ENCODE measurements at places on chromosomes 6 and 20.
A peak's percentile ranks its signal among the peaks of the same experiment; 100 is the strongest.

GRCh38 chr6:130927305-130927704, 100.1 kb downstream of the SMLR1 start:
- DNase-seq: no peak

DNA sequence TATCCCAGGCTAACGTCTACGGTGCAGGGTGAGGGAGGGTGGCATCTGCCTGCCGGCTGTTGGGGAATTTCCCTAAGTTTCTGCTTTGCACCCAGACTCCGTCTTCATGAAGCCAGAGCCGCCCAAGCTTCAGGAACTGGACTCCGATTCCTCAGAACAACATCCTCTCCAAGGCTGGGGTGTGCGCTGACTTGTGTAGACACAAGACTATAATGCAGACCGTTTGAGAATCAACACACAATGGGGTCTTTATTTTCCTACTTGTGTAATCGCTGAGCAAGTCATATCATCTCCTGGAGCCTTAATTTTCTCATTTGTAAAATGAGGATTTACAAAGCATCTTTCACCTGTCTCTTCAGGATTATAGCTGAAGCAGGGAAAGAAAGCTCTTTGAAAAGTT, 160.5 kb upstream of the AGPAT4 start:
- DNase-seq: no peak

GRCh38 chr6:79307321-79308036, 73.0 kb upstream of the HMGN3 start:
- DNase-seq: no peak

DNA sequence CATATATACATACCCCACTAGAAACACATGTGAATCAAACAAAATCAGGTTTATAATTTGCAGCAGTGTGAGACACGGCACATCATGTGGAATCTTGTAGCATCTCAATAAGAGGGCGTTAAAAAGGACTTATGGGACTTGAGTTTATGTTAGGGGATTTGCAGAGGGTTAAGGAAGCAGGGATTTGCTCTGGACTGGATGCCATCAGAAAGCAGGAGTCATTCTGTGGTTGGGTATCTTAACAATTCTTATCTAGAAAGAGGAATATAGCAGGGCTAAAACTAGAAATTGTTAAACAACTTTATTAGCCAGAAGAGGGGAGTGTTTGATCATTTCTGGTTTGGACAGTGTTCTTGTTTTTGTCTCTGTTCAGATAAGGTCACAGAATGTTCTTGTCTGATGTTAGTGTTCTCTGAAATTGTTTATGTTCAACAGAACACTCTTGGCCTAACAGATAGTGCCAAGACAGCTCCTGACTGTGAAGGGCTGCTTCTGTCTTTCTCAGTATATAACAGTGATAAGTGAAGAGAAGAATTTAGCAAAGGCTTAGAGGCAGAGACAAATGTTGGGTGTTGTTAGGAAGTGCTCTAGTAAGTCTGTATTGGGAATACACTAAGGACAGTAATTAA, 39.2 kb downstream of the LIN28B start:
- no peak for DNase-seq

DNA sequence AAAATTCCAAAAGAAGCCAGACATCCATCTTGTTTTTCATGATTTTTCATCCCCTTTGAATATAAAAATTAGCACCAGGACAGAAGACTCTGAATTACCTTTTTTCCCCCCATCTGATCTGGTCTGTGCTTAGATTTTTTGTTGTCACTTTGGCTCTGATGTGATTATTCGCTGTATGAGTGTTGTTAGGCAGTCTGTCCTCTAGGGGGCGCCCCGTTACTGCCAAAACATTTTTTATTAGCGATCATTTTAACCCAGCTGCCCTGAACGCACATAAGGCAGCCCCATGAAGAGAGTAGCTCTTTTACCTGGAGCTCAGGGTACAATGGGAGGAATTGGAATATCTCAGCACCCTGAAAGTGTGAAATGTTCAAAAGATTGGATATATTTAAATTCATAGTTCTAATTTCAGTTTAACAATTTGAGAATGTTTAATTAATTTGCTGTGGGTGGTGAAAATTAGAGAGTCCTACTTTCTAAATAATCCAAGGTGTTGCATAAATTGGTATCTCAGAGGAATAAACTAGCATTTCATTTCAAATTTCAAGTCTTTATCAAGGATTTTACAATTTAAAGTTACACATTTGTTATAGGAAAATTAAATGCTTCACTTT, 60.8 kb downstream of the PRPH2 start:
- peak; percentile 9 for DNase-seq

DNA sequence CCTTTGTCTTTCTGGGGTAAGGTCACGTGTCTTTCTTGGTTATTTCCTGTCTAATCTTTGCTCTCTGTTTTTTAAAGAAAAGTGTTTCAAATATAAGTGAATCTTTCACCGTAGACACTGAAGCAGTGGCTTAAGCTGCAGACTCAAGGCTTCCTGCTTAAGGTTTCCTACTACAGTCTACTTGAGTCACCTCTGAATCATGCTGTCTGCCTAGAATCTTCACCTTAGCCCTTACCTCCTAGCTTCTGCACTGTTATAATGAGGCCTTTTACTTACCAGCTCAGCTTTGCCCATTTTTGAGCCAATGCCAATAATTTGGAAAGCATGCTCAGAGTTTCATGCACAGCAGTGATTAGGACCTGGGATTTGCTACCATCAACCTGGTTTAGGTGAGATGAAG, 30.6 kb downstream of the ADGRF4 start:
- DNase-seq: no peak

DNA sequence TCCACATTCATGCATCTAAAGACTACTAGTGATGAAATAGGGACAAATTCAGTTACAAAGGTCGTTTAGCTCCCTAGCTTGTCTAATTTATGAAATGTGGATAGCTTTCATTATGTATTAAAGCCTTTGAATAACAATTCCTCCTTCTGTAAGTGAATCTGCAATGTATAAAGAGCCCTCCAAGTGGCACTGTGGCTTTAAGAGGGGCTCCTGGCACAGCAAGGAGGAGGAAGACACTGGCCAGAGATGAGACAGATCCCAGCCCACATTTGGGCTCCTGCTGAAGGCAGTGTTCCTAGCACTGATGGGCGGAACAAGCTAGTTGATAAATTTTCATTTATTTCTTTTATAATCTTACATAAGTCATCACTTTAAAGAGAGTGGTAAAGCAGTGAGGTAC, 17.6 kb upstream of the FUCA2 start:
- DNase-seq: no peak

GRCh38 chr6:156946370-156946936, 169.3 kb downstream of the ARID1B start:
- no peak for DNase-seq

DNA sequence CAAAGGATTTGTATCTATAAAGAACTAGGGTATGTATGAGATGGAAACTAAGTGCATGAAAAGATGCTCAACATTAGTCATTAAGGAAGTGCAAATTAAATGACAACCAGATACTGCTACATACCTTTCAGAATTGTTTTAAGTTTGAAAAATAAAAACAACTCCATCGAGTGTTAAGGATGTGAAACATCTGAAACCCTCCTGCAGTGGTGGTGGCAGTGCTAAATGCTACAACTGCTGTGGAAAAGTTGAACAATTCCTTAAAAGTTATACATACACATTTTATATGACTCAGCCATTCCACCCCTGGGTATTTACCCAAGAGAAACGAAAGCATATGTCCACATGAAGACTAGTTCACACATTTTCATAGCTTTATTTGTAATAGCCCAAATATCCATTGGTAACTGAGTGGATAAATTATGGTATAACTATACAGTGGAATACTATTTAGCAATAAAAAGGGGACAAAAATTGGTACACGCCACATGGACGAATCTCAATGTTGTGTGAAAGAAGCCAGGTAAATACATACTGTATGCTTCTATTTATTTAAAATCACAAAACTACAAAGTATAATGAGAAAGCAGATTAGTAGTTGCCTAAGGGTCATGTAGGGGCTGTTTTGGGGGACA, 10.6 kb downstream of the ARMH2 start:
- no peak for DNase-seq

DNA sequence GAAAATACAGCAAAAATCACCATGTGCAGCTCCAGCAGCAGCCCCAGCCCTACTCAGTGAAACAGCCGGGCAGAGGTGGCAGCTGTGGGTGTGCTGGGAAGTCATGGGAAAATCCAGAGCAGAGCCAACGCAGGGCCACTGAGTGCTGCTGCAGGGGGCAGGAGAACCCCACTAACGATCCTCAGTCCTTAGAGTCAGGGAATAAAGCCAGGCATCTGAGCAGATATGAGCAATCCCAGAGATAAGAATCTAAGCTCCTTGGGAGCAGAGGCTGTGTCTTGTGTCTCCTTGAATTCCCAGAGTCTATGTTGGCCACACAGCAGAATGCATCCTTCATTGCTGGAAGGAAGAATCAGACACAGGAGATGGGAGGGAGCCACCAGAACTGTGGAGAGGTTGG, 493.1 kb upstream of the MAP3K7 start:
- DNase-seq: no peak

DNA sequence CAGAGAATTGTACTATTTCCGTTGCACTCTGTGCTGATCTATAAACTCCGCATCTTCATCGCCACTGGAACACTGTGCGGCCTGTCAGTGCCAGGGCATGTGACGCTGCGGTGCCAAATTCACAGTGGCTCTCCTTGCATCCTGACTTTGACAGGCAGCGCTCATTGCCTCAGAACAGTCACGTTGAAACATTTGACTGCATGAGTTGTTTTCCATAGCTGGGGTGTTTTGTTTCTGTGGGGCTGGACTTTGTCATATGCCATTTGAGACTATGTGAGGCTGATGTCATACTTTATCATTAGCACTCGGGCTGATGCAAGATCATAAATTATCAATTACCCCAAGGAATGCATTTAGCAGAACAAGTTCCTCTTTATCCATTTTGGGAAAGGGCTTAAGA, 32.7 kb downstream of the CFAP61 start:
- no peak for DNase-seq

GRCh38 chr6:168099201-168100010, 20.4 kb upstream of the FRMD1 start:
- DNase-seq: no peak

DNA sequence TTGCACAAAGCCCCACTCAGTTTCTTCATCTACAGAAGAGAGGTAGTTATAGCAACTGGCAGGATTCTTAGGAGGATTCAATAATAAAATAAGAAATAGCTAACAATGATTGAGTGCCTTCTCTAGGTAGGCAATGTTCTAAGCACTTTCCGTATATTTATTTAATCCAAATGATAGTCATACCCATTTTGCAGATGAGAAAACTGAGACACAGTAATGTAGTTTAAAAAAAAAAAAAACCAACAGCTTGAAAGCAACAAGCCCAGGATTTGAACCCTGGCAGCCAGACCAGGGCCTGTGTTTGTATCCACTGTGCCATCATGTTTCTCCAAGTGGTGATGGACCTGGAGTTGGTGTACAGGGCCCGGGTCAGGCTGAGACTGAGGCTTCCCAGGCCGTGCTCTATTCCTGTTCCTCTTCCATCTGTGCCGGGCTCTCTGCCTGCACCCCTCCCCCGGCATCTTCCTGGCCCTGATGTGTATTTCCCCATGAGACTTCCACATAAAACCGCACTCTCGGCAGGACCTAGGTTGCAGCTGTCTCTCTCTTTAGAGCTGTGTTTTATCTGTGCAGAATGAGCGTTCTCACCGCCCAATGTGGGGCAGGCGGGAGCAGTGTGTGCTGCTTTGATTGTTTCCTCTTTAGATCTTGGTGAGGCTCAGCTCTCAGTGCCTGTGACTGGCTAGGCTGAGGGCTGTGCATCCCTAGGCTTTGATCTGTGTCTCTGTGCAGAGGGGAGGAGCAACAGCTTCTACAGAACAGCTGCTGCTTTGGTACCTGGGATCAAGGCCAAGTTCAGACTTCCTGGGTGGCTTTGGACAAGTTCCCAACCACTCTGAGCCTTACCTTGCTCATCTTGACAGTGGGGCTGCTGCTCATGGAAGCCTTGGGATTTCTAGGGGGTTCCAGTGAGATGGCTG, 49.5 kb downstream of the TOX2 start:
- DNase-seq: no peak

GRCh38 chr6:52233975-52234823, 10.1 kb downstream of the IL17F start:
- peak; percentile 29 for DNase-seq

DNA sequence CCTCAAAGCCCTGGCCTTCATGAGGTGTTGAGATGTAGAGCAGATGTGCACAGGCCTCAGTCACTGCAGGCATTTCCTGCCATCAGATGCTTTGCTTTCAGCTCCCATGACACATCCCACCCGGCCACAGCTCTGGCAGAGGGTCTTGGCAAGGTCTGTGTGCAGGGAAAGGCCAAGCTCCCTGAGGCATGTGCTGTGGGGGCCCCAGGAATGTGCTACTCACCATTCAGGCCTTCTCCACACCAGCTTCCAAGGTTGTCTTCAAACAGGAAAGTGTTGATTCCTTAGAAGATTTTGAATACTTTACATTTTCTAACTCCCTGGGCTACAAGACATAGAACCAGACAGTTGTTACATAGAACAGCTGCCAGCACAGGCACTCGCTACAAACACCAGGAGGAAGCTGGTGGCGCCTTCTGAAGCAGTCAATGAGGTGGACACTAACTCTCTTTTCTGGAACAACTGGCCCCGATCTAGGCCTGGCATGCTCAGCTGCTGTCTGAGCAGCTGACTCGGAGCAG, 27.8 kb downstream of the CASS4 start:
- DNase-seq: peak; percentile 98

DNA sequence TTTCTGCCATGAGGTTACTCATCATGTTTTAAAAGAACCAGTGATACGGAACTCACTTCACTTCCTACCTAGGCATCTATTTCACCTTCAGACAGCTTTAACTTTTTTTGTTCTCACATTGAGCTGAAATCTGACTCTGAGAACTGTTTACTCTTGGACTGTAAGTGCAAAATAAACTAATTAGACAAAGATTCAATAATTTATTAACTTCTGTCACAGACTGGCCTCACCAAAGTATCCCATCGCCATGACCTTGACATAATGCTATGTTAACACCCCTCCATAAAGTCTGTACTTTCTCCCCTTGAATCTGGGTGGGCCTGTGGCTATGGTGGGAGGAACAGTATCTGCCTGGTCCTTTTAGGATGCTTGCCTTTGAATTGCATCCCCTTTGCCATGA, 448.1 kb downstream of the CBLN4 start:
- DNase-seq: no peak

DNA sequence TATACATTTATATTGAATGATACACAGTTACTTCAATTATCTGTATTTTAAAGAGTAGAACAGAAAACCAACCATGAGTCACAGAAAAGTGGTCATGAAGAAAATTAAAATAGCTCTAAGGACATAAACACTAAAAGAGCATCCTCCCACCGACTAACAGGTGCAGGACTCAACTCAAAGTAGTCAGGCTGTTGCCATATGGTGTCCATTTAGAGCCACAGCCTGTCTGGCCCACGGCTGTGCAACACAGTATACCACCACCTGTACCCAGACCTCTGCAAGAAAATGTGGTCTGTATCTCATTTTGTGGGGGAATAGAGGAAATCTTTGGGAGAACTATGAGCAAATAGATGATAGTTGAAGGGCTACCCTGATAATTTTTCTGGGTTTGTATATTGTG, 449.8 kb upstream of the RNF217 start:
- no peak for DNase-seq

All from BJ (cell line).